ENCODE measurements at places on chromosomes 5 and 9. TPM values are rescaled to one million over a fixed set of nuclear protein-coding genes. Genes with fewer than 3 reads are reported as not detected.

DNA sequence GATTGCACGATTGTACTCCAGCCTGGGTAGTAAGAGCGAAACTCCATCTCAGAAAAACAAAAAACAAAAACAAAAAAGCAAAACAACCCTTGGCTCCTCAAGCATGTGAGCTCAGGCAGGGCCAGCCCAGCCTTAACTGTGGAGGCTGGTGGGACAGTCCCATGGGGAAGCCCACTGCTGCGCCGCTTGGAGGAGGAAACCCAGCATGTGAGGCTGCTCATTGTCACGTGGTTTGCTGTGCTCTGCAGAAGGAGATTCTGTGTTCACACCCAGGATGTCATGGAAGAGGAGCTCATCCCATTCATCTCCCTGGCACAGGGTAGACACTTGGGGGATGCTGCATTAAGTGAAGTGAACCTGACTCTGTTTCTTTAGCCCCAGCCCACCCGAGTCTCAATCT lies 4.0 kb downstream of the ZBED3 start:
- no peak for DNase-seq

GRCh38 chr5:58108511-58108910 lies 351.4 kb downstream of the PLK2 start:
- DNase-seq = no peak

- DNase-seq = peak; percentile 38
Measured at GRCh38 chr5:107486489-107486888, 184.2 kb downstream of the EFNA5 start.

NR2F1-AS1 gene
- total RNA-seq = not detected

- no peak for DNase-seq
Measured at GRCh38 chr5:8327016-8327415, 458.1 kb downstream of the MTRR start.

DNA sequence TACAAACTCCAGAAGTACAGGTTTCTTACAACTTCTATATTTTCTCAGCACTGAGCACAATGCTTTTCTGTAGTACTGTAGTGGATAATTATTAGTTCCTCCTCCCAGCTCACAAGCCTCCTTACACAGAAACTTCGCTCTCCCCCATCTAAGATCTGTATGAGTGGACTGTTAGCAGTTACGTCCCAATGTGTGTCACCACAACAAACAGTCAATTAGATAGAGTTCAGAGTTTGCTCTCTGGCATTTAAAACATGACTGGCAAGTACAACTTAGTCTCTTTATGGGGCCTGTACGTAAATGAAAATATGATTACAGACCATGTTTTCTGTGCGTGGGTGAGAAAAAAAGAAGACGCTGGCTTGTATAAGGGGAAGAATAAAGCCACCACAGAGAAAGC lies 631.4 kb upstream of the DMAC1 start:
- no peak for DNase-seq

LRRTM2 gene
- total RNA-seq = not detected

GRCh38 chr9:129569502-129570449 lies 51.1 kb downstream of the C9orf50 start:
- no peak for DNase-seq

ZNF474 gene
- total RNA-seq = not detected

PCDHA2 gene
- total RNA-seq = not detected

- DNase-seq = no peak
Measured at GRCh38 chr9:129063061-129063460, 17.9 kb upstream of the DOLPP1 start.

DNA sequence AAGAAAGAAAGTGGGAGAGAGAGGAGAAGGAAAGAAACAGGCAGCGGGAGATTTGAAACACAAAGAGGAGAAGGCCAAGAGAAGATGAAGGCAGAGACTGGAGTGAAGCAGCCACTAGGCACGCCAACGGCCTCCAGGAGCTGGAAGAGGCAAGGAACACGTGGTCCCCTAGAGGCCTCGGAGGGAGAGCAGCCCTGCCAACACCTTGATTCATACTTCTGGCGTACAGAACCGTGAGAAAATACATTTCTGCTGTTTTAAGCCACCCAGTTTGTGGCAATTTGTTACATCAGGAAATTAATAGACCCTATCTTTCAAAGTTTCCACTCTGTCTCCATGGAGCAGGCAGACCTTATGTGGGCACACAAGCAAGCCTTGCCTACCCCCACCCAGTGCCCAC lies 133.4 kb downstream of the ACTL7B start:
- no peak for DNase-seq

DNA sequence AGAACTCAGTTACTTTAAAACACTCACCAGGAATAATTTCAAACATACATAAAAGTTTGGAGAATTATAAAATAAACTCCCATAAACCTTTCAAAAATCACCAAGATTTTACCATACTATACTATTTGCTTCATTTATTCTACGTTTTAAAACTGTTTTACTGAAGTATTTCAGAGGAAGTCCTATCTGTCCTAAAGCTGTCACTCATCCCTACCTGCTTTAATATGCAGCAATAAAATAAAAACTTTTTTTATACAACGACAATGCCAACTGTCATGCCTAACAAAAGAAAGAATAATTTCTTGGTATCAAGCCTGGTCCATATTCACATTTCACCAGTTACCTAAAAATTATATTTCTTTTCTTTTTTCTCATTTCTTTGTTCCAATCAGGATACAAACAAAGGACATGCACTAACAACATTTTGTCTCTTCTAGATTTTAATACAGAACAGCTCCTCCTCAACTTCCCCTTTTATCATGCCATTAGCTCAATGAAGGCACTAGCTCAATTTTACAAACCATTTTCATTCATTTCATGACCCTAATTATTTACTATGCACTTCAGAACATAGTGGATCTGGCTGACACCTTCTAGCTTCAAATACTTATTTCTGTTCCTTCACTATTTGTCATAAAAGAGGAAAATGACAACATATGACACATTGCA lies 135.2 kb downstream of the GNAQ start:
- no peak for DNase-seq

- DNase-seq = no peak
Measured at GRCh38 chr9:98598861-98599260, 109.9 kb downstream of the GABBR2 start.

DNA sequence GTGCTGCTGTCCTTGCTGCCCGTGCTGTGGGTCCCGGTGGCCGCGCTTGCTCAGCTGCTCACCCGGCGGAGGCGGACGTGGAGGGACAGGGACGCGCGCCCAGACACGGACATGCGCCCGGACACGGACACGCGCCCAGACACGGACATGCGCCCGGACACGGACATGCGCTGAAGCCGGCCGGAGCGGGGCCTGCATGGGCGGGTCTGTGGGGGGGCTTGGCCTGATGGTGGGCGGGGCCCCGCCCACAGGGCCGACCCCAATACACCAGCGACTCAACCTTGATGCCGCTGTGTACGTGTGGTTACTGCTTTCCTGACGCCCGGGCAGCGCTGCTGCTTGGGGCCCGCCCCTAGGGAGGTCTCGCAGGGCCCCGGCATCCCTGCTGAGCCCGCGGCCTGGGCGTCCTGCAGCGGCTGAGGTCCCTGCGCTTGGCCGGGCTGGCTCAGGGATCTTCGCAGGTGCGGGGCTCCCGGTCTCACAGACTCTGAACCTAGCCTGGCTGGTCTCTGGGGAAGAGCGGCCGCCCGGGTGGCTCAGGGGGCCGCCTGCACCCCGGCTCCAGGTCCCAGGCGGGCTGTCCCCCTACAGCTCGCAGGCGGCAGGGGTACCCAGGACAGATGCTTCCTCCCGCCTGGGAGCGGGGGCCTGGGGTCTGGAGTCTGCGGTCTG lies 20.9 kb downstream of the SLC6A18 start:
- no peak for DNase-seq

- DNase-seq = no peak
Measured at GRCh38 chr5:56311306-56311905, 78.3 kb upstream of the ANKRD55 start.

DNA sequence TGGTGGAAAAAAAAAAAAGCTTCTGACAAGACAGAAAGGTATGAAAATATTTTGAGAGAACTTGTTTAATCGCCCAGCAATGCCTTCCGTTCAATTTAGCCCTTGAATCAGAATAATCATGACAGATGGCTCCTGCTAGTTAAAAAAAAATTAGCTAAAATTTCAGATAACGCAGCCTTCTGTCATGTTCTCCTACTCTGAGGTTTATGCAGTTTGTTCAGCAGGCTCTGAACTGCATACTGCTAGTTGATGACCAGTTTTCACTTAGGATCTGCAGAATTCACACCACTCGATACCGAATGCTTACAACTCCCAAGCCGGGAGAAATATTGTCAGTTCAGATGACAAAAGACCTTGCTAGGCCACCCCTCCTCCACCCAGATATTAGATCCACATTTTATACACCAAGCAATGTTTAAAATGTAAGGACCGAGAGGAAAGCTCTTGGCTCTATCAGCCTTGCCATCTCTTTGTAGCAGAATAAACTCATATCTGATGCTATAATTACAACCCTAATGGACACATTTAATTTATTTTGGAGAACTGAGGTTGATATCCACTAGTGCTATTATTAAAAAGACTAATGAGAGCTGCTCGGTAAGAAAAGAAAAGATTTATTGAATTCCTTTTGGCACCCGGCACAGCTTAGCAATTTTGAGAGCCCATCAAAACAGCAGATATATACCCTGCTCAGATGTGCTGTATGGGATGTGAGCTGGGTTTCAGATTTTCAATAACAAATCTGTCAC lies 322.8 kb downstream of the GLIS3 start:
- no peak for DNase-seq

SLCO6A1 gene
- not detected for total RNA-seq

DNA sequence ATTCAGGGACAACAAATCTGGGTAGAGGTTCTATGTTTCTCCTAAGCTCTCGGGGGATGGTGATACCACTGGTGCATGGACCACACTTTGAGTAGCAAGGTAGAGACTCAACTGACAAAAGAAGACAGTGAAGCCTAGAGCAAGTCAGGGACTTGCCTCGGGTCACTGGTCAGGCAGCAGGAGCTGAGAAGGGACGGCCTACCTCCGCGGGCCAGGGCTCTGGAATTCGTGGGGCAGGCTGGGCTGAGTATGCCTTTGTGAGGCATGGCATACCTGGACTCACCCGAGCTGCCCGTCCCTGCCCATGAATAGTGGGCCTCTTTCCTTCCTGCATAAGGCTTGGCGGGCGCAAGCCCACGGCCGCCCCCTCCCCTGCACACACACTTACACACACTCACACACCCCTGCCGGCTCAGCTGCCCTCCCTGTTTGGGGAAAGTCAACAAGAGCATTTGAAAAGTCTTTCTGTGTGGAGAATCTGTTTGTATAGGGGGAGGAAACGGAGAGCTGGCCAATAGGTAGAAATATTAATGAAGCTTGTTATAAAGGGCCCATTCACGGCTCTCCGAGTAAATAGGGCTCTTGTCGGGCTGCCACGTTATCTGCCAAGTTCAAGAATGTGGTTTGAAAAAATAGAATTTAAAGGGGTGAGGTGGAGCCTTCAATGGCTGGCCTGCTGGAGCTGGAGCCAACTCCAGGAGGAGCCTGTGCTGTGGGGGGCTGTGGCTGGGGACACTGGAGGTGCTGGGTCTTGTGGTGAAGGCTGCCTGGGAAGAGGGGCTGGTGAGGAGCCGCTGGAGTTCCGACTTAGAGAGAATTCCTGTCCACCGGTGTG lies 19.1 kb upstream of the KIF12 start:
- no peak for DNase-seq

CEMIP2 gene
- 87.7 TPM for total RNA-seq

GRCh38 chr5:14838396-14839319 lies 32.9 kb downstream of the ANKH start:
- DNase-seq = no peak

GRCh38 chr9:117825609-117826347 lies 121.6 kb downstream of the TLR4 start:
- peak; percentile 62 for DNase-seq

PCDH12 gene
- total RNA-seq = not detected

GRCh38 chr9:88995200-88995577 lies 3.9 kb downstream of the S1PR3 start:
- no peak for DNase-seq

DNA sequence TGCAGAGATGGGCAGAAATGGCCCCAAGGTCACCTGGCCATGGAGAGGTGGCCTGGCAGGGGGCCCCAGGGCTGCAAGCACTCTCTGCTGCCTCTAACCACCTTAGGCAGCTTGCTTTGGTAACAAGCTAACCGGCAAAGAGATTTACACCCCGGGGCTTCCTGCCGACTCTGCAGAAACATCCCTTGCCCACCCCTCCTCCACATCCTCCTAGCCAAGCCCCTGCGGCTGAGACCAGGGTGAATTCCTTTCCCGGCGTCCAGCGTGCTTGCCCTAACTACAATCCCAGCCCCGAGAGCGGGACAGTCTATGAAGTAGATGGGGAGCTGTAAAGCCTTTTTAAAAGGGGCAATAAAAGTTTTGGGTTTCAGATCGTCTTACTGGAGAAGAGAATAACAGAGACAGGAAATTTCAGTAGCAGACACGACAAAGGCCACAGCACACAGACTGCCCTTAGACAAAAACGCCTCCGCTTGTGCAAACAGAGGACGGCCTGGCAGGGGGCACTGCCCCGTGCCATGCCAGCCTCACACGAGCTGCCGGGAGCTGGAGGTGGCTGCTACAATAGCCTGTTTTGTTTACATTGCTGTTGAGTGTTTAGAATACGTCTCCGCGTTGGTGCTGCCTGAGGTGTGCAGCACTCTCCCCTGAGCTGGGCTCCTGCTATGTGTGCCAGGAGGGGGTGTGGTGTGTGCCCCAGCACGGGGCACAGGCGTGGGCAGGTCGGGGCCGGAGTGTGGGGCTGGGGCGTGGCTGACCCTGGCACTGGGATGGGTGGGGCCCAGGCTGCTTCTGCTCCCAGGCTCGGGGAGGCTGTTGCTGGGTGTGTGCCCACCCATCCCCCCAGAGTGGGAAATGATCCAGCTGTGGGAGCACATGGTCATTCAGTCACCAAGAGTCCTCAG lies 15.3 kb downstream of the MYMK start:
- peak; percentile 52 for DNase-seq

GRCh38 chr5:8295141-8295540 lies 426.2 kb downstream of the MTRR start:
- no peak for DNase-seq

DNA sequence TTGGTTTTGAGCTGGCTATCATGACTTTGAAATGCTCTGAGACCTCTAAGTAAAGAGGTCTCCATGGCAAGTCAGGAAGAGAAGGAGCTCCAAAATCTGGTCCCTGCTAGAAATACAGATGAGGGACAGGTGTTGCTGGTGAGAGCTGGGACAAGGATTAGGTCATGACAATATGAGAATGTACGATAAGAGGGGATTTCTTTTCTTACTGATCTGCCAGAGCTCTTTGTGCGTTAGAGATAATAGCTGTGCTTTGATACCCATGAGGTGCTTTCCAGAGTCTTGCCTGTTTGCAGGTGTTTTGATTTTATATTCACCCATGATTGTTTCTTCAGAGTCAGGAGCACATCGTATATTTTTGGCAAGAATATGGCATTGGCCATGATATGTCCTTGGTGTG lies 56.5 kb downstream of the ANKRD33B start:
- DNase-seq = no peak

Measured in naive thymus-derived CD4-positive, alpha-beta T cell (primary cell).